ENCODE measurements at places on chromosomes 7 and 10. TPM values are rescaled to one million over a fixed set of nuclear protein-coding genes. Genes with fewer than 3 reads are reported as not detected.

Gene WBP1L
- polyA plus RNA-seq, result 12.3 TPM

DNA sequence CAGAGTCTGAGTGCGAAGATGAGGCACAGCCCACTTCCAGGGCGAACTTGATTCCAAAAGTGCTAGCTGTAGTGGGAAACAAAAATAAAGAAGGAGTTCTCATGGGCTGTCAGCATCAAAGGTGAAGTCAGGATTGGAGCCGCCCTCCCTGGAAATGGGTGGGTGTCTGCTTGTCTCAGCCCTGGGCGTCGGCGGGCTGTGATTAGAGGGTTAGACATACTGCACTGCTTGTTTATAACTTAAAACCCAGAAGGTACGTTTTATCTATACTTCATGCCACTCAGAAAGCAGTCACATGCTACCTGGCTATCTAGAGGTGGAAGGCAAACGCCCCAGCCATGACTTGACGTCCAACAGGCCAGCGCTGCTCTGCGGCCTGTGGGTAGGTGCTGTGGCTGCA lies 108.7 kb upstream of the NPS start:
- no peaks in the 10 kb centered on the region for H3K27me3 ChIP-seq
- H3K4me3 ChIP-seq, result no peak overlapping the region
- no peaks in the 10 kb centered on the region for H3K4me1 ChIP-seq

GRCh38 chr7:43517464-43517863 lies 65.4 kb upstream of the STK17A start:
- no peaks in the 10 kb centered on the region for H3K27me3 ChIP-seq
- H3K36me3 ChIP-seq, result no peaks in the 10 kb centered on the region
- H3K4me3 ChIP-seq, result no peak overlapping the region

Gene ITIH5
- 6.0 TPM for polyA plus RNA-seq

GRCh38 chr10:61730671-61731070 lies 67.9 kb downstream of the CABCOCO1 start:
- H3K27ac ChIP-seq, result no peak overlapping the region
- no peak for DNase-seq
- H3K4me1 ChIP-seq, result no peaks in the 10 kb centered on the region
- no peak overlapping the region for H3K4me3 ChIP-seq
- no peaks in the 10 kb centered on the region for H3K27me3 ChIP-seq

- H3K36me3 ChIP-seq, result no peaks in the 10 kb centered on the region
- H3K27ac ChIP-seq, result no peak overlapping the region
- H3K4me1 ChIP-seq, result no peaks in the 10 kb centered on the region
- H3K4me3 ChIP-seq, result no peak overlapping the region
- 0 out of 3 replicates have a peak, but pooled peaks cover 4% of the 10 kb centered on the region for H3K27me3 ChIP-seq
- DNase-seq, result no peak
Observed at GRCh38 chr10:113420733-113421675, 131.8 kb upstream of the HABP2 start.

DNA sequence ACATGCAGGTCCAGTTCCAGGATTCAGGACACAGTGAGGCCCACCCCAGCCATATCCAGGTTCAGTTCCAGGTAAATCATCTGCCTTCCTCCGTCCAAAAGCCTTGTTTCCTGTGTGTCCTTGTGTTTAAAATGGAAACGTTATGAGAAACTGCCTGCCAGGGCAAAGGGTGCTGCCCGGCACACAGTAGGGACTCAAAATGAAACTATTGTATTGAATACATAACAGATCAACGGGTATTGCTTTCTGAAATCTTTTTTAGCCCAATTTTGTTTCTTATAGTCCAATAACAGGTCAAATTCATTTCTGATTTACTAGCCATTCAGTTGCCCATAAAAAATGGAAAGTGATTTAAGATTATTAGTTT lies 115.5 kb downstream of the EGFR start:
- no peak for DNase-seq
- H3K4me3 ChIP-seq, result no peak overlapping the region
- peak overlapping the region; percentile 52 for H3K27ac ChIP-seq
- H3K4me1 ChIP-seq, result peaks cover 55% of the 10 kb centered on the region

DNA sequence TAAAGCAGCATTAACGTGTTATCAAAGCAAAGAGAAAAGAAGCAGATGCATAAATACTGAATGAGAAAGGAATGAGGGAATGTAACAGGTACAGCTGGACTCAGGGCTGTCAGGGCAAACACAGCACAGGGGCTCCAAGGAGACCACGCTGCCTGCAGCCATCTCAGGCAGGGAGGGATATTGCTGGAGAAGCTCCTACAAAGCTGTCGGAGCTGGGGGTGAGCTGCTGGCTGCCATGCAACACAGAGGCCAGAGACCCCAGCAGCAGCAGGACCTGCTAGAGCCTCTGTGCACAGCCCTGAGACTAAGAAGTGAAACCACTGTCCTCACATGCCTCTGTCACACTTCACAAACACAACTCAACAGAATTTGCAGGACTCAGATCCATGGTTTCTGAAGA lies 235.8 kb downstream of the DIP2C start:
- no peaks in the 10 kb centered on the region for H3K4me1 ChIP-seq
- no peaks in the 10 kb centered on the region for H3K36me3 ChIP-seq
- no peak for DNase-seq
- no peak overlapping the region for H3K27ac ChIP-seq
- H3K27me3 ChIP-seq, result no peaks in the 10 kb centered on the region

GRCh38 chr7:50921114-50921813 lies 138.6 kb upstream of the GRB10 start:
- no peak overlapping the region for H3K4me3 ChIP-seq
- no peaks in the 10 kb centered on the region for H3K4me1 ChIP-seq
- no peak for DNase-seq
- H3K27ac ChIP-seq, result no peak overlapping the region
- peaks cover 4% of the 10 kb centered on the region for H3K27me3 ChIP-seq
- H3K36me3 ChIP-seq, result no peaks in the 10 kb centered on the region

GRCh38 chr10:118504467-118505205 lies 90.8 kb downstream of the PRLHR start:
- no peak overlapping the region for H3K27ac ChIP-seq
- H3K4me1 ChIP-seq, result no peaks in the 10 kb centered on the region
- no peaks in the 10 kb centered on the region for H3K27me3 ChIP-seq
- H3K4me3 ChIP-seq, result no peak overlapping the region
- no peak for DNase-seq

Gene UNC5B
- 0.07 TPM for polyA plus RNA-seq

DNA sequence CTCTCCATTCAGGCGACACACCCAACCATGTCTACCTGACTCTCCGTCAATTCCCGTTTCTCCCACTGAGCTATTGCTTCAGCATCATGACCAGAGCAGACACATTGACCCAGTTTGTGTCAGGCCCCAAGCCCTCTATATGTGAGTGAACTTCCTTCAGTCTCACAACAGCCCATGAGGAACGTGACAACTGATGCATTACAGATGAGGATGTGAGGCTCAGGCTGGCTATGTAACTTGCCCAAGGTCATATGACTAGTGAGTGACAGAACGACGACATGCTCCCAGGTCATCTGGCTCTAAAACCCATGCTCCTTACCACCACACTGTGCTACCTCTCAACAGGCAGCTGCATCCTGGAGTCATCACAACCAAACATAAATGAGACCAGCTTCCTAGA lies 3.7 kb downstream of the TMEM140 start:
- no peak overlapping the region for H3K27ac ChIP-seq
- no peak for DNase-seq
- H3K4me1 ChIP-seq, result peaks cover 63% of the 10 kb centered on the region
- H3K4me3 ChIP-seq, result no peak overlapping the region
- H3K36me3 ChIP-seq, result peaks cover 9% of the 10 kb centered on the region

DNA sequence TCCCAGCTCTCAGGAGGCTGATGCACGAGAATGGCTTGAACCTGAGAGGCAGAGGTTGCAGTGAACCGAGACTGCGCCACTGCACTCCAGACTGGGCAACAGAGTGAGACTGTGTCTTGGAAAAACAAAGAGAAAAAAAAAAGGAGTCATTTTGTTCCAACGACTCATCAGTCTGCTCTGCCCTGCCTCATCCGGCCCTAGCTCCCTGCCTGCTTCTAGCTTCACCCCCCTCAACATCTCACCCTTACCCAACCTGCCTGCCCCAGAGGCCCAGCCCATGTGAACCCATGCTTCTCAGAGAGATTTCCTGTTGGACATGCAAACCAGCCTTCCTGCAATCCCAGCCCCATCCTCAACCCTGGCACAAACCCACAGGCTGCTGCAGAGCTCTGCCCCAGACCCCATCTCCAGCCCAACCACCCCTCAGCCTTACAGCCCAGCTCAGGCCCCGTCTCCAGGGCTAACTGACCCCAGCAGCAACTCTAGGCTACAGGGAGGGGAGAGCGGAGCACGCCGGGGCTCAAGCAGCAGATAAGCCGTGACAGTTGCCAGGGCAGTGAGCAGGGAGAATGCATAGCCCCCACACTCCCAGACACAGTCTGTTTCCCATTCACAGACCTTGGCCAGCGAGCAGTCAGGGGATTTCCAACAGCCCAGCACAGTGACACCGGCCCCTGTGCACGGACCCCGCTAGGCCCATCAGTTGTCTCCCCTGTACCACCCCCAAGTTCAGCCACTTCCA lies 86.0 kb upstream of the KCTD7 start:
- DNase-seq, result no peak
- no peak overlapping the region for H3K27ac ChIP-seq

DNA sequence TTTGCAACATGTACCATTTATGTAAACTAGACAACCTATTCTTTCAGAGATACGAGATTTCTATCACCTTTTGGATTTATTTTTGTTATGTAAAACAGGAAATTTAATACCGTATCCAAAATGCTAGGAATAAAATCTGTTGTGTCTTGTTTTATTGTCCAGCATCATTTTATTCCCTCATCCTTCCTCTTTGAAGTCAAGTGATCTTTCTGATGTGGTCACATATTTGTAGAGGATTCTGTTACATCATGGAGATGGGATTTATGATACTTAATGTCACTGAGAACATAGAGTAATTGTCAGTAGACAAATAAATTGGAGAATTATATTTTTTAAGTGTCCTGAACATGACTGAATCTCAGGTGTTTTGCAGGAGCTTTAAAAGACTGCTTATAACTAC lies 64.7 kb downstream of the ZNF277 start:
- H3K4me1 ChIP-seq, result peaks cover 10% of the 10 kb centered on the region
- no peak overlapping the region for H3K27ac ChIP-seq
- no peaks in the 10 kb centered on the region for H3K27me3 ChIP-seq
- DNase-seq, result no peak

DNA sequence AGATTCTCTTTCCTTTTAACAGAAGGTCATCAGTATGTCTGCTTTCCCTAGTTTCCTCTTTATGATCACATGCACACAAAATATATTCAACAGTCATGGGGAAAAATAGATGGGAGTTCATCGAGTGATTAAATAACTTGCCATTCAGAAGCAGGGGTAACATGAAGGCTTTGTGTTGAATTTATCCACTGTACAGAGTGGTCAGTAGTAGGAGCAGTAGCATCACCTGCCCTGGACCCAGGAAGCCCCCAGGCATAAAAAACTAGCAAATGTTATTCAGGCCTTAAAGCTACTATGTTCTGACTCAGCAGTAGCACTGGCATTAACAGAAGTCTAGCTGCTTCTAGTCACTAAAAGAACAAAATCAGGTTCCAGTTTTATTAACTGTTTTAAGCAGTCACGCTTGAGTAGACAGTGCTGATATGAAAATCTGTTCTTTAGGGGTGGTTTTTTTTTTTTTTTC lies 31.4 kb upstream of the FAM133B start:
- no peak overlapping the region for H3K4me3 ChIP-seq
- peak overlapping the region; percentile 4 for H3K27ac ChIP-seq
- H3K36me3 ChIP-seq, result peaks cover 23% of the 10 kb centered on the region
- H3K4me1 ChIP-seq, result no peaks in the 10 kb centered on the region
- H3K27me3 ChIP-seq, result no peaks in the 10 kb centered on the region

DNA sequence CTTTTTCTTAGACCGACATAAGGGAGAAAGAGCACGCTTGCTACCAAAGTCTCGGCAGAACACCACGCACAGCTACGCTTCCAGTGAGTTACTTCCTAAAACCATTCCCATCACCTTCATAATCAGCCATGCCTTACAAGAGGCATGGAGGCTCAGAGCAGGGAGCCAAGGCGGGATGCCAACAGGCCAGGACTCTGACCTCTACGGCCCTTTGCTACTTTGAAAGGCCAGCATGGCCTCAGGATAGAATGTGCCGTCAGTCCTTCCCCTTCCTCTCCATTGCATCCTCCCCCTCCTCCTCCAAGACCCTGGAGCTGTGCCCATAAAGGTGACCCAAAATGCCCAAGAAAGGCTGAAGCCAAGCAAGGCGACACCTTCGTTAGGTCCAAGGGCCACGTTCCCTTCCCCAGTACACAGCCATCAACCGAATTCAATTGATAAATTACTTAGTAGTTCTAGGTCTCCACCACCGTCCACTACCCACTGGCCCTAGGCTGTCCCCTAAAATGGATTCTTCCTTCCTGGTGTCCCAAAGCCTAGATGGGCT lies 5.7 kb downstream of the PRKAG2 start:
- H3K27me3 ChIP-seq, result peaks cover 15% of the 10 kb centered on the region
- peaks cover 23% of the 10 kb centered on the region for H3K4me1 ChIP-seq
- no peaks in the 10 kb centered on the region for H3K36me3 ChIP-seq
- H3K4me3 ChIP-seq, result no peak overlapping the region

Gene BEND7
- polyA plus RNA-seq, result 14.1 TPM

- DNase-seq, result no peak
- no peaks in the 10 kb centered on the region for H3K4me1 ChIP-seq
- H3K36me3 ChIP-seq, result no peaks in the 10 kb centered on the region
Observed at GRCh38 chr7:51213618-51214017, 103.0 kb downstream of the COBL start.

Gene VWC2
- not detected for polyA plus RNA-seq

GRCh38 chr7:45610019-45610418 lies 35.9 kb downstream of the ADCY1 start:
- H3K27ac ChIP-seq, result no peak overlapping the region
- no peak for DNase-seq
- H3K27me3 ChIP-seq, result no peaks in the 10 kb centered on the region
- no peaks in the 10 kb centered on the region for H3K4me1 ChIP-seq
- H3K36me3 ChIP-seq, result no peaks in the 10 kb centered on the region
- H3K4me3 ChIP-seq, result no peak overlapping the region

Gene TSPAN12
- polyA plus RNA-seq, result 0.48 TPM

DNA sequence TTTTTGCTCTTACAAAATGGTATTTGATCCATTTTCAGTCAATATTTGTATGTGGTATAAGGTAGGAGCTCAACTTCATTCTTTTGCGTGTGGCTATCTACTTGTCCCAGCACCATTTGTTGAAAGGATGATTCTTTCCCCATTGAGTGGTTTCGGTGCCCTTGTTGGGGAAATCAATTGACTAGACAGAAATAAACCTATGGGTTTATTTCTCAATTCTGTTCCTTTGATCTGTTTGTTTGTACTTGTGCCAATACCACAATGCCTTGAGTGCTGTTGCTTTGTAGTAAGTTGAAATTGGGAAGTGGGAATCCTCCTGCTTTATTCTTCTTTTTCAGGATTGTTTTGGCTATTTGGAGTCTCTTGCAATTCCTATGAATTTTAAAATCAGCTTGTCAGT lies 41.0 kb downstream of the SNX10 start:
- no peak for DNase-seq
- no peaks in the 10 kb centered on the region for H3K27me3 ChIP-seq
- no peak overlapping the region for H3K27ac ChIP-seq
- no peaks in the 10 kb centered on the region for H3K36me3 ChIP-seq
- H3K4me3 ChIP-seq, result no peak overlapping the region

Data from HepG2 (cell line).